ENCODE measurements at places on chromosomes 1 and 21. TPM values are rescaled to one million over a fixed set of nuclear protein-coding genes. Genes with fewer than 3 reads are reported as not detected.

CYB5RL gene
- total RNA-seq = 10.3 TPM

DNA sequence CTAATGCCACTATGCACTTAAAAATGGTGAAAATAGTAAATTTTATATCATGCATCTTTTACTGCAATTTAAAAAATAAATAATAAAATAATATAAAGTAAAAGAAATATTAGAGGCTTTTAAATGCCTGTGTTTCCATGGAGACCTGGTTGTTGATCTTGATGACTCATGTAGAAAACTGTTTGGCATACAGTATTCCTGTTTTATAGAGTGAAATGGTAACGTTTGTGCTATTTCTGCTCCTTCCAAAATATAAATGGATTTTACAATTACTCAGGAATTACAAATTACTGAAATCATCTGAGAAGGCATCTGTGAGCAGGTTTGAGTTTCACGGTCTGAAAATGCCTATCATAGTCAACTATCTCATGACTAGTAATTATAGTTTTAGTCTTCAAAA lies 98.4 kb upstream of the USP25 start:
- DNase-seq = no peak
- no peaks in the 10 kb centered on the region for H3K27me3 ChIP-seq
- H3K27ac ChIP-seq = no peak overlapping the region
- no peak overlapping the region for H3K4me3 ChIP-seq

- H3K27ac ChIP-seq = peak overlapping the region; percentile 13
- H3K4me1 ChIP-seq = peaks cover 25% of the 10 kb centered on the region
- H3K4me3 ChIP-seq = no peak overlapping the region
Measured at GRCh38 chr1:153803470-153804056, 28.4 kb downstream of the SLC27A3 start.

- H3K4me1 ChIP-seq = no peaks in the 10 kb centered on the region
- H3K4me3 ChIP-seq = no peak overlapping the region
- no peak overlapping the region for H3K27ac ChIP-seq
- no peaks in the 10 kb centered on the region for H3K27me3 ChIP-seq
- no peaks in the 10 kb centered on the region for H3K36me3 ChIP-seq
Measured at GRCh38 chr1:119314001-119314796, 54.4 kb upstream of the HAO2 start.

DNA sequence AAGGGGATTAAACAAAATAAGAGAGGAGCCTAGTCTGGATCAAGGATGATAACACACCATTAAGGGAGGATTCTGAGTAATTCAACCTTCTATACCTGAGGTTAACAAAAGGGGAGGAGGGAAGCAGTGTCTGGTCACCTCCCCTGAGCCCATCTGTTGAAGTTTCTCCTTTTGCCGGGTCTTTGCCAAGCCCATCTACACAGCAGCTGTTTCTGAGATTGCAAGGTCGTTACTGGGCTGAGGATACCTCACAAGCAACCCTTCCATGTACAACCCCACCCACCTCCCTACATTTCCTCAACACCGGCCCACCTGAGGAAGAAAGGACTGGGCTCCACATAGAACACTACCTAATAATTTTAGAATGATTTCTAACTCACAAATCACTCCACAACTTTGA lies 26.3 kb downstream of the LRRC52 start:
- no peaks in the 10 kb centered on the region for H3K4me1 ChIP-seq
- H3K36me3 ChIP-seq = no peaks in the 10 kb centered on the region
- H3K4me3 ChIP-seq = no peak overlapping the region
- H3K27me3 ChIP-seq = peaks cover 6% of the 10 kb centered on the region
- no peak overlapping the region for H3K27ac ChIP-seq
- DNase-seq = no peak

DNA sequence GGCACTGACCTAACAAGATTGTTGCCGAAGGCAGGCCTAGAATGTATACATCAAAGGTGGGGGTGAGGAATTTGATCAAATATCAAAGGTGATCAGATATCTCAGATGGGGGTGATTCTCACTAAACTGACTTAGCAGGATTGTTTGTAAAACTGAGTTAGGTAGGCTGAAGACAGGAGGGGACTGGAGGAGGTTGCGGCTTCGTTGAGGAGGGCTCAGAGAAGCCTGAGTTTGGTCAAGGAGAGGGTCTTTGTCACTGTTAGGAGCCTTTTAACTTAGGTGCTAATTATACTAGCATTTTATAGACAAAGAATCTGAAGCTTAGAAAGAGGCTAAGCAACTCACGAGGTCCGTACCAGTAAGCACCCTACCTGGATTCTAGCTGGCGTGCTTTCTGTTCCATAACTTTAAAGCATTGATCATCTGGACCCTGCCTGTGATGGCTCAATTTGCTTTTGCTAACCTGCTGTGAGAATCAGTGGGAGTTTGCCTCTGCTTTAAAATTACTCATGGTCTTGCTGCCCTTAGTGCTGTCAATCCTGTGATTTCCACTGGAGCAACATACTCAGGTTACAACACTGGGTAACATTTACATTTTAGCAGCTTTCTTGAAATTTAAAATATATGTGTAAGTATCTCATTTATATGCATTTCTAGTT lies 49.8 kb downstream of the ITSN1 start:
- H3K27ac ChIP-seq = no peak overlapping the region
- H3K36me3 ChIP-seq = no peaks in the 10 kb centered on the region
- DNase-seq = no peak
- H3K27me3 ChIP-seq = no peaks in the 10 kb centered on the region

DNA sequence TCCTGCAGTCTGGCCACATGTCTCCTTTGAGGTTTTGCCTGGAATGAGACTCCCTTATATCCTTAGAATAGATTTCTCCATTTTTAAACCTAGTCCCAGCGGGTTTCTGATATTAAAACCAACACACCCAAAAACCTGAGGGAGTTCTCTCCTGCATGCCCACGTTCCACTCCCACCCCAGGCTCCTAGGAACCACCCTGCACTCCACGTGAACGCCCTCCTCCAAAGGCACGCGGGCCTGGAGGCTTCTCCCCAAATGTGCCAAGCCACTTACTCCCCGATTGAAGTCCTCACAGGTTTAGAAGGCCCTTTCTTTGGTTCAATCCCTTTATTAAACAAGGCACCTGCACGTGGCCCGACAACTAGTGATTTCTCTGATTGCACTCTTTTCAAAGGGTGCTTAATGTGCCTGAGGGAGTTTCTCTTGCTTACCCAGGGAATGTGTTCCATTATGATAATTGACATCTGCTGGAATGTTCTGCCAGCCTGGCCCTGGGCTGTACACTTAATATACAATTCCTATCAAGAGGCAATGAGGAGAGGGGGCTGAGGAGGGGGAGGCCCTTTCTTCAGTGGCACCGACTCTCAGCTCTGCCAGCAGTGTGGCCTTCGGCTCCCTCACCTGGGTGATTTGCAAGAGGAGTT lies 104.3 kb upstream of the ADAR start:
- H3K27ac ChIP-seq = no peak overlapping the region
- H3K4me3 ChIP-seq = no peak overlapping the region
- no peak for DNase-seq

Data from T-cell (primary cell).